HFFc6 (cell line): ENCODE measurements at places on chromosomes 11 and 22.
A peak's percentile ranks its signal among the peaks of the same experiment; 100 is the strongest.

DNA sequence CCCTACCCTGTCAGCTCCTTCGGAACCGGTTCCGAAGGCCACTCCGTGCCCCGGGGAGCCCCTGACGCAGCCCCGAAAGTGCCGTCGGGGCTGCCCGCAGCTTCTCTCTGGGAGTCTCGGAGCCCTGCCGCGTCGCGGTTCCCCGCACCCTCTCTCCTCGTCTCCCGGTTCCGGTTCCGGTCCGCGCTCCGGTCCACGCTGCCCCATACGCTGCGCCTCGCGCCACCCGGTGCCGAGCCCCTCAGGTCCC lies 618 bp downstream of the MTA2 start:
- no peak for DNase-seq

DNA sequence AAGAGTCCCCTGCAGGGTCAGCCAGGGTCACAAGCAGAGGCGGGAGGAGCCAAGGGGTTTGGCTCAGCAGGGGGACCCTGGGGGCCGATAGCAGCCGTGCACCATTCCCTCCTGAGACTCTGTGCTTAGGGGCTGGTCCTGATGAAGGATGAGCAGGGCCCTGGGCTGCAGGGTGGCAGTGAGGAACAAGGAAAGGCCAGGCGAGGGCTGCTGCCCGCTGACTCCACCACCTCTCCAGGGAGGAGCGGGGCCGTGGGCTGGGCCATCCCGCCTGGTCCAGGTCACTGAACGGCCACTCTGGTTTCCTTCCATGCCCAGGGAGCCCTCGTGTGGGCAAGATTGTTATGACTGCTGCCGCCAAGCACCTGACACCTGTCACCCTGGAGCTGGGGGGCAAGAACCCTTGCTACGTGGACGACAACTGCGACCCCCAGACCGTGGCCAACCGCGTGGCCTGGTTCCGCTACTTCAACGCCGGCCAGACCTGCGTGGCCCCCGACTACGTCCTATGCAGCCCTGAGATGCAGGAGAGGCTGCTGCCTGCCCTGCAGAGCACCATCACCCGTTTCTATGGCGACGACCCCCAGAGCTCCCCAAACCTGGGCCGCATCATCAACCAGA lies 9.2 kb upstream of the NDUFS8 start:
- DNase-seq: no peak

DNA sequence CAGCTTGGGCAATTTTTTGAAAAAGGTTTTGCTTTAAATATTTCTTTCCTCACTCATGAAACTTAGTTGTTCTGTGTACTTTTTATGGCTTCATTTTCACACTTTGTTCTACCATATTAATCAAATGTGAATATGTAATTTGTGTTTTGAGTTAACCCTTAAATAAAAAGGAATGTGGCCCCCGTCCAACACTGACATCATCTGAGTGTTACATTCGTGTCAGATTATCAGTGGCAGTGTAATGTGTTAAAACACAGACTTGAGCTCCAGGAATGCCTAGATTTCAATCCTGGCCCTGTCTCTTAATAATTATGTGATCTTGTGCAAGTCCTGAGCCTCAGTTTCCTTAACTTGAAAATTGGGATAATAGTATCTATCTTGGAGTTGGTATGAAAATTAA lies 5.6 kb downstream of the RTN3 start:
- no peak for DNase-seq

- no peak for DNase-seq
Measured at GRCh38 chr11:116714902-116715301, 57.9 kb downstream of the BUD13 start.

DNA sequence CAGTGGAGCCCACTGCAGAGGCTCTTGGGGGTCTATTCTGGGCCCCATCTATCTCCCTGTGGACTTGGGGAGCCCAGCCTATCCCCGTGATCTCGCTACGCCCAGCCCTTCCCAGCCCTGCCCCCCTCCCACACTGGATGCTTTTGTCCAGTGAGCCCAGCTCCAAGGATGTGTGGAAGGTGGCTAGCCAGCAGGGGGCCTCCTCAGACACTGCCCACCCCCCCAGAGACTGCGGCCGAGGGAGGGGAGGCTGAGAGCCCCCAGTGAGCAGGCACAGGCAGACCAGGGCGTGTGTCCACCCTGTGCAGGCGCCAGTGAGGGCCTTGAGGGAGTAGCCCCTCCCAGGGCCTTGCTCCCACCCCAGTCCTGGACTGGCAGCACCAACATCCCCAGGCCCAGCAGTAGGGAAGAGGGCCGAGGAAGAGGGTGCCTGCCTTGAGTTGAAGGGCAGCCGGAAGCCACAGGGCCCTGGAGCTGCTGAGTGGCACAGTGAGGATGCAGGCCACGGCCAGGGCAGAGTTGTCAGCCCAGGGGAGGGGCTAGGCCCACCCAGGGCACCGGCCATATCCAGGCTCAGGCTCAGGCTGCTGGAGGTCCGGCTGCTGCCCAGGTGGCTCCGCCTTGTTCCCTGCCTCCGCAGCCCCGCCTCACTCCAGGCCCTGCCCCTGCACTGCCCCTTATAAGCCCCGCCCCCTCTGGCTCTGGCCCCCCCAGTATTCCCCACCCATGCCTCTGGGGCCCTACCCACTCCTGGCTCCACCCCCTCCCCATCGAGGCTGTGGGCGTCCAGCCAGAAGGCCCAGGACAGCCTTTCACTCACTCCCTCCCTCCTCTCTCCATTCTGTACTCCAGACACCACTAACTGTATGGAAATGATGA lies 28.0 kb downstream of the MOB2 start:
- no peak for DNase-seq

- DNase-seq: peak; percentile 25
Measured at GRCh38 chr11:14451825-14452224, 47.8 kb downstream of the COPB1 start.

DNA sequence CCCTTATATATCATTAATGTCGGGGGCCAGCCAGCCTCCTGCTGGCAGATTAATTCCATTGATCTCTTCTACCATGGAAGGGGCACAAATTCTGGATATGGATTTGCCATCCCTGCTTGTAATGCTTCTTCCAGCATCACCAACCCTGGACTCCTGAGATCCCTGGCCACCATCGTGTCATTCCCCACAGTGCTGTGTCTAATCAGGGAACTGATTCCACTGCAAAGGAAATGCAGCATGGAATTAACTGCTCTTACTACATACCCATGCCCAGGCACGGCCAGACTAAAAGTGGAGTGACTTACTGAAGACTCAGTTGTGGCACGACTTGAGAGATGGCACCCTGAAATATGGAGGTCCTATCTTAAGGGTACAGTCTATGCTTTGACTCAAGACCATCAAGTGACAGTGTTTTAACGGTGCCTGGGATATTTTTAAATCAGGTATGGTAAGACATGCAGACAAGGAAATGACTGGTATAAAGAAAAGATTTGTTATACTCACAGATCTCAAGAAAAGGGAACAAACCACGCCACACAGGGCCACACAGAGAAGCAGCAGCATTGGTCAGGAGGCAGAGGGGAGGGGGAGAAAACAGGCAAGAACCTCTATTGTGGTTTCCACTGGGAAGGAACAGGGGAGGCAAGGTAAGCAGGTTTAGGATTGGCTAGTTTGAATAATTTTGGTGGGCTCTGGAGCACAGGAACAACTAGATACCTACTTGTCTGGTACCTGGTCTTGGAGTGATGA lies 65.1 kb downstream of the IGLL5 start:
- DNase-seq: no peak

DNA sequence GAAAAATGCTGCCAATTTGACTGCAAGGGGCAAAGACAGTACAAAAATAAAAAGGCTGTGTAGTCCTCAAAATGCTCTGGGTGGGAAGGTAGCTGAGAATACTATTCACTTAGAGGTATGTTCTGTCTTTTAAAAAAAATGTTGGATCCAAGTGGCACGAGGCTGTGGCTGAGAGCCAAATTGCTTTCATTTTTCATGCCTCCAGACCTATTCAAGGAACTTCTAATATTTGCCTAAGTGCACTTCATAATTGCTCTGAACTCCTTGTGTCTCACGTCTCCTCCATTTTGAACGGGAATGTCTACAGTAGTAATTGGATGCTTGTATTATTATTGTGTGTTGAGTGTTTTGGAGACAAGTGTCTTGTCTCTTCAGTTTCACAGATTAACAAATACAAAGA lies 19.1 kb upstream of the SLC22A25 start:
- DNase-seq: no peak

DNA sequence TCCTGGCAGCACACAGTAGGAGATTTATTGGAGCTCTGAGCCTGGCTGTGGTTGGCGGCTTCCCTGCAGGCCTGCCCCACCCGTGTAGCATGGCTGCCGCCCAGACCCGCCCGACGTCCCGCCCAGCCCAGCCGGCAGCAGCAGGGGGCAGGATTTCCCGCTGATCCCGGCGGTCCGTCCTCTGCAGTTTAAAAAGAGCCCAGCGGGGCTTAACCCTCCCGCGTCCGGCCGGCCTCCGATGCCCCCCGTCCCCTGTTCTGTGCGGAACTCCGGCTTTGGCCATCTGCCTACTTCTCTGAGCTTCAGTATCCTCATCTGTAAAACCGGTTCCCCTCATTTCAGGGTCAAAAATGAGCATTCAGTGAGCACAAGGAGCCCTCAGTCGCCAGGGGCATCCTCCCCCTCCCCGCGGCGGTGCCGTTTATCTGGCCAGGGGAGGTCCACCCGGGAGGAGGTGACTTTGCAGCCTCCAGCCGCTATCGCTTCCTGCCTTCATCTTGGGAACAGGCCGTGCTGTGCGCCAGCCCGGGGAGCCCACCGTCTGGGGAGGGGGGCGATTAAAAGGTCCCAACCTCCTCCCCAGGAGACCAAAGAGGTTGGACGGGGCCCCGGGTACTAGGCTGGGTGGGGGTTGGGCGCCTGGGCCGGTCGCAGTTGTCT lies at the start of gene GAS2L1:
Gene GAS2L1, plus strand, starts transcription at position 476 of the 660 bp plus-strand sequence. CDS start 1,456 bp downstream, outside the sequence.
- DNase-seq: peak; percentile 78

GRCh38 chr11:36454941-36455631 lies 55.0 kb downstream of the TRAF6 start:
- no peak for DNase-seq

- no peak for DNase-seq
Measured at GRCh38 chr22:19707347-19708290, 6.7 kb upstream of the SEPTIN5 start.

DNA sequence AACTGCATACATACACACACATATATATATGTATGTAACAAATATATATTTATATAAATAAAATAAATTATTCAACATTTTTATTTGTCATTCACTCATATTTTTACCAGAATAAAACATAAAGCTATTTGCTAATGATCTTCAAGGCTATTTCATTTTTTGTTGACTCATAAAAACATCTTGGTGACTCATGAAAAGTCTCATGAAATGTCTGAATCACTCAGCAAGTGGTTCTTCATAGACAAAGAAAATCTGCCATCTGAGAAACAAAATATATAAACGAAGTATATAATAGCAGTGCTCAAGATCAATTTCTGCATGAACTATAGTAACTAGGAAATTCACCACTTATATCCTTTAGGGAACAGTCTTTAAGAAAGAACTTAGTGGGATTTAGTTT lies 764.8 kb upstream of the FAT3 start:
- DNase-seq: no peak

- DNase-seq: no peak
Measured at GRCh38 chr11:95515371-95515770, 274.2 kb downstream of the FAM76B start.

GRCh38 chr22:20750461-20751184 lies 23.3 kb upstream of the SERPIND1 start:
- DNase-seq: peak; percentile 66

- DNase-seq: no peak
Measured at GRCh38 chr22:35540595-35541253, at the start of gene RASD2. TSS of gene RASD2 (plus strand) at chr22:35540831. CDS start at chr22:35546810, 5,979 bp downstream.

GRCh38 chr11:111776398-111777093 lies 10.4 kb upstream of the PPP2R1B start:
- DNase-seq: no peak

GRCh38 chr11:44143987-44144909 lies 48.8 kb downstream of the EXT2 start:
- no peak for DNase-seq

DNA sequence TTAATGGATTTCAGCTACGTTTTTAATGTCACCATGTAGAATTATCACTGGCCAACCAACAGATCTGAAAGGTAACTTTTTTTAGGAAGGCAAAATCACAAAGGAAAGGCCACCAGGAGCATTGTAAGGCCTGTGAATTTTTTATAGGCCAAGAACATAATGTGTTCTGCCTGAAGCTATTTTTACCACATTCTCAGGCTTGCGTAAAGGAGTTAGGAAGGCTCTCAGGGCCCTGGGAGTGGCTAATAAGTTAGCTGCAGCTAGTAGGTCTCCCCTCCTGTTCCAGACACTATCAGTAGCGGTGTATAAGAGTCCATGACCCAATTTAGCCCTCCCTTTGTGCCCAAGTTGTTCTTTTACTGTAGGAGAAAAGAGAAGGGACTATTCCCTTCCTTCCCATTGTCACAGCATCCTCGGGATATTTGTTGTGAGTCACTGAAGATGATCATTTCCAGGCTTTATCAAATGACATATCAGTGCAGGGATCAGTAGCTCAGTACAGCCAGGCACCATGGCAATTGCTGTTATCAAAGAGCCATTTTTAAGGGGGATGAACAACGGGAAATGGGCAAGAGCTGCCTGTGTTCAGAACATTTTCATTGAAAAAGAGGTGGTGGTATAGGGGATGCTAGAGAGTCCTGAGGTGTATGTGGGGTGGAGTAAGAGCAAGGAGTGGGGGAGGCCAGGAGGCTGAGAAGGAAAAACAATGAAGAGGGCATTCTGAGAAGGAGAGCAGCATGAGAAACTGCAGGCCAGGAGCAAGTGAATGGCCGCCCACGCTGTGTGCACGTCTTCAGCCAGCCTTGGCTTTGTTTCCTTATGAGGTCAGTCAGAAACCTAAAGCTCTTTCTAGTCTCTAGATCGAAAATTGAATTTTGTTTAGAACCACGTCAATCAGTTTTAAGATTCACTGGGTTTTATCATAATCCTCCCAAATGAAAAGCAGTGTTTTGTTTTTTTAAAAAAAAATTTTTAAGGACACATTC lies 940.3 kb downstream of the NTM start:
- DNase-seq: no peak

DNA sequence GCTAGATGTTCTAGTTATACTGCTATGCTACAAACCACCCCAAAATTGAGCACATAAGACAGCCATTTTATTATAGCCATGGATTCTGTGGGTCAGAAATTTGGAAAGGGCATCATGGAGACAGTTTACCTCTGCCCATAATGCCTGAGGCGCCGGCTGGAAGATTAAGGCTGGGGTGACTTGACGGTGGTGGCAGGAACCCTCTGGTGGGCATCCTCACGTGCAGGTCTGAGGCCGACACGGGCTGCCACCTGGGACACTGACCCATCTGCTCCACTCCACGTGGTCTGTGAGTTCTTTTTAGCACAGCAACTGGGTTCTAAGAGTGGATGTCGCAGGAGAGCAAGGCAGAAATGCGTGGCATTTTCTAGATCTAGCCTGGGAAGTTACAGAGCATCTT lies 40.0 kb upstream of the PRDM11 start:
- no peak for DNase-seq

- no peak for DNase-seq
Measured at GRCh38 chr11:68816917-68817419, 24.7 kb downstream of the CPT1A start.

- no peak for DNase-seq
Measured at GRCh38 chr11:47907499-47907898, 59.3 kb upstream of the NUP160 start.

- DNase-seq: peak; percentile 99
Measured at GRCh38 chr11:5280582-5281102, 10.9 kb upstream of the HBE1 start.
